ENCODE measurements at places on chromosomes 2 and 18.

GRCh38 chr2:74099271-74099670, 48.4 kb downstream of the BOLA3 start:
- DNase-seq = no peak

- DNase-seq = no peak
Observed at GRCh38 chr18:58447402-58448095, 181.3 kb downstream of the ALPK2 start.

- no peak for DNase-seq
Observed at GRCh38 chr2:109058191-109058632, 69.2 kb upstream of the EDAR start.

- DNase-seq = no peak
Observed at GRCh38 chr2:219967247-219968245, 340.1 kb downstream of the SLC4A3 start.

DNA sequence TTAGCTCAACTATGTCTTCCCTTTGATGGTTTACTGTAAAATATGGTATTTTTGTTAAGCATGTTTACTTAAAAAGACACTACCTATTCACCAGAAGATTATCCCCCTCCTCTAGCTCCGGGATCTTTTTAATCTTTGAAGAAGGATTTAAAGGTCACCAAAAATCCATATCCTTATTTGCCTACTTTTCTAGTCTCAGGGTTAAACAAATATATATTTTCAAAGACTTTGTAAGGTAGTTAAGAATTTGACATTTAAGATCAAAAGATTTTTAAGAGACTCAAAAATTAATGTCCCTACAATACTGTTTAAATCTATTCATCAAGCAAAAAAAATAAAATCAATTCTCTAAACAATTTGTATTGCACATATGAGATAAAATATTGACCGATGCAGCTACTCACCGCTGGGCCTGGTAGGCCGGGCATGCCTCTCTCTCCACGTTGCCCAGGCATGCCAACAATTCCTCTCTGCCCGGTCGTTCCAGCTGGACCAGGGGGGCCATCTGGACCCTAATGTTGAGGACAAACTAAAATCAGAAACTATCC, 76.1 kb downstream of the COL3A1 start:
- no peak for DNase-seq

GRCh38 chr2:45925026-45925425, 273.6 kb downstream of the PRKCE start:
- no peak for DNase-seq

GRCh38 chr2:140650825-140651224, 1480.0 kb downstream of the LRP1B start:
- DNase-seq = no peak

DNA sequence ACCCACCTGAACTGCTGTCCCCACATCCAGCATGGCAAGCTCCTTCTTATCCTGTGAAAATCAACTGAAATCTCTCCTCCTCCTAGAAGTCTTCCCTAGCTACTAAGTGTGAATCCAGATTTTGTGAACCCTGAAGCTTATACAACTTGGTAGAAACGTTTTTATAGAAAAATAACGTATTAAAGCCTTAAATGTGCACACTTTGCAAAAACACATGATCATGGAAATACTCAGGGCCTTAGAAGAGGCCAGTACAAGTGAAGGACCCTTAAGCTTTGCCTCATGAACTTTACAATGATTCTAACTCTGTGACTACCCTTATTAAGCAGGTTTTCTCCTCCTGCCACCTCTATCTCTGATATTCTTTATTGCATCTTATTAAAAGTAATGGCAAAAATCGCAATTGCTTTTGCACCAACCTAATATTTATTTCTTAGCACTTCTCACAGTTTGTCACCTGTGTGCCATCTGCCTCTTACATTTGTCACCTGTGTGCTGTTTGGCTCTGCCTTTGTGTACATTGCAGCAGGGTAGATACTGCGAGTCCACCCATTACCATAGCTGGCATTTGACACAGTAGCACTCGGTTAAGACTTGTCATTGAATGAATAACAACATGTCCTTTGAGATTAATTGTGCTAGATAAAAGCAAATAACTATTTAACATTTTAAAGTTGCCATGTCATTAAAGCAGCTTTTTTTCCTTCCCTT, 42.2 kb downstream of the FRZB start:
- no peak for DNase-seq

DNA sequence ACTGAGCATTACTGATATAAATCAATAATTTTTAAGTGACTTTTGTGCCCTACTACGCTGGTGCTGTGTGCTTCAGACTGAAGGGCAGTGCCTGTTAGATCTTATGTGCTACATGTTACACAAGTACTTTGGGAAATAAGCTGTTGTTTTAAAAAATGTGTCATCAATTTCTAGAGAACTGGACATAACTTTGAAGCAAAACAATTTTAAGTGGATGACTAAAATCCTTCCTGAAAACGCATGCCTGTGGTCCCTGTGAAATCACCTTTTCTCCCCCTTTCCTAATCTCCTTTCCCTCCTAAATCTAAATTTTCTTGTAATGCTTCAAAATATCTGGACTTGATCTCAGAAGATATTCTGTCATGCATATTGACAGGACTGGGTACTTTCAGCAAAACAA, 7.1 kb upstream of the IL1RL1 start:
- no peak for DNase-seq

DNA sequence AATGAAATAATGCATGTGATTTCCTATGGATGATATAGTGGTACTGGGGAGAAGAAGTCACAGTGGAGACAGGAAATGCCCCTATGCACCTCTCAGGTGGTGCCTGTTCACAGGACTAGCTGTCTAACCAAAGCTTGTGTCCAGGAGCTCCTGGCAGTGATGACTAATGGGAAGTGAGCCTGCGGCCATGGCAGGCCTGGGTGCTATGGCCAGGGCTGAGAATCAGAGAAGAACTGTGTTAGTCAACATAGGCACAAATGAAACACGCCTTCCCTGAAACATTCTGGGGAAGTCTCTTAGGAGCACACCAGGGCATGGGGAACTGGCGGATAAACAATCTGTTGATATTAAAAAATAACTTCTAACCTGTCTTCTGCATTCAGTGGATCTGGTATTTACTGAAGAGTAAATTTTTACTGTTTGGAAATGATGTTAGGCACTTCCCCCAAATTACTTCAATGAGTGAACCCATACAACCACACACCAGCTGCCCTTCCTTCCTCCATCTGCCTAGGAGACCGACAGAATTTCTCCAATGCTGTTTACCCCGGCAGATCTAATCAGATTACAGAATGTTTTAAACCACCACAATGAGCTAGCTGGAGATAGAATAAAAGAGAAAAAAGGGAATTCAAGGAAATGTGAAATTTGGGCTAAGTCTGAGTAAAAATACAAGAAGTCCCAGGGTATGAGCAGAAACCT, 67.4 kb downstream of the MEP1B start:
- no peak for DNase-seq

- no peak for DNase-seq
Observed at GRCh38 chr2:241985986-241986329, 116.4 kb downstream of the RTP5 start.

- peak; percentile 87 for DNase-seq
Observed at GRCh38 chr2:68121873-68122679, 35.6 kb upstream of the PNO1 start.

- no peak for DNase-seq
Observed at GRCh38 chr18:77077401-77077800, 55.2 kb downstream of the MBP start.

- DNase-seq = no peak
Observed at GRCh38 chr2:165584126-165584654, 114.7 kb downstream of the CSRNP3 start.

DNA sequence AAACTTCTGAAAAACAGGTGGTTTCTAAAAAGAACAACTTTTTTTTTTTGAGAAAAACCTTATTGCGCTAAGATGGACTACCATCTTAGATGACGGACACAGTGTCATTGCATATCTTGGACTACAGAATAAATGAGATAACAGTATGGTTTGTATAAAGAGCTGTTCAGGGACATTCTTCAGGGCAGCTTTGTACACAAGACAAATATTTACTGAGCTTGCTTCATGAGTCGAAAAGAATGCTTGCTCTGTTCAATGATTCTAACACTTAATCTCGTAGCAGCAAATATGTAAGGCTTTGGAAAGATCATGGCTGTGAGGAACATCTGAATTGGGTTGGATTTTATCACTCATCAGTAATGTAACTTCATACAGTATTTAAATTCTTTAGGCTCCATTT, 282.5 kb upstream of the CWC22 start:
- DNase-seq = no peak

DNA sequence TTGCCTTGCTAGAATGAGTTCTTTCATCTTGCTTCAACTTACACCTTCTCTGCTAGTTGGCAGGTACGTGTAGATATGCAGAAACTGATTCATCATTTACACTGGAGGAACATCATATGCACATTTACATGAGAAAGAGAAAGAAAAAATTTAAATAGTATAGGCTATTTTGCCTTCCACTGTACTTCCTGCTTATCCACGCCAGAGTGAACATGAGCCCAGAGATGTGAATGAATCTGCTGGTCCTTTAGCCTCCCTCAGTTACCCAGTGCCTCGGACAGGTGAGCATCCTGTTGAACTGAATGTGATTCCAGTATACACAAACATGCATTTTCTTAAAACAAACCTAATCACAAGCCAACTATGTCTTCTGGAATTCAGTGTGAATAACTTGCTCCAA, 83.6 kb downstream of the SESTD1 start:
- DNase-seq = no peak

DNA sequence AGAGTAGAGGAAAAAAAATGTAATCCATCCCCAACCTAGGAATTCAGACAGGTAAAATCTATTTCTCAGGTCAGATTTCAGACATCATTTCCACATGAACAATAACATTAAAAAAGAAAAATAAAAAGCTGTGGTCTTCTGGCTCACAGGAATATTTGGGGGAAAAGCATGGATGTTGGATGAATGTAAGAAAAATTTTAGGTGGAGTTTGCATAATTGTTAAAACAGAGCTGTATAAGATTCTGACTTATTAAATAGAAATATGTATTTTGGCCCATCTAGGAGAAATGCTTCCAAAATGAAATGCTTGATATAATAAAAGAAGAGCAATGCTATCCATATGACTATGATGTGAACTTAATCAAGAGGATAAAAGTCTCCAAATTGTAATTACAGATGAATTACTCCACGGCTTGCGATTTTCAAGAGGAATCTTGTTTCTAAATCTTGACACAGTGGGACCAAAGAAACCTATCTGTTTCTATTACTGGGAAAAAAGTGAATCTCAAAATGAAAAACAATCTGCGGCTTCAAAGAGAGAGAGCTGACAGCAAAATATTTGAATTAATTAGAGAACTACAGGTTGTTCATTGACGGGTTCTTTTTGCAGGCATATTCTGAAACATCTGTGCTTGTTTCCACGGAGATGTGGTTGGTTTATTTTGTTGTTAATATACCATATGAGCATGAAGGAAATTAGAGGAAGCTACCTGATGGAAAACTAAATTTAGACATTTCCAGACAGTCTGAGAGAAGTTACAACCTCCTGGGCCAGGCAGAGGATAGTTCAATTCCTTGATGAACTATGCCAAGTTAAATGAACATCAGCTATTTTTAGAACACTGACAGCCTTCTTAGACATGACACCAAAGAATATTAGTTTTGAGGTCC, 468.7 kb downstream of the PID1 start:
- DNase-seq = no peak

Measured in stimulated activated CD4-positive, alpha-beta T cell treated with anti-CD3 and anti-CD28 coated beads, Interleukin-2, amount 100 ng/mL, for 24 hours (primary cell).